ENCODE measurements at places on chromosomes 4 and X.

DNA sequence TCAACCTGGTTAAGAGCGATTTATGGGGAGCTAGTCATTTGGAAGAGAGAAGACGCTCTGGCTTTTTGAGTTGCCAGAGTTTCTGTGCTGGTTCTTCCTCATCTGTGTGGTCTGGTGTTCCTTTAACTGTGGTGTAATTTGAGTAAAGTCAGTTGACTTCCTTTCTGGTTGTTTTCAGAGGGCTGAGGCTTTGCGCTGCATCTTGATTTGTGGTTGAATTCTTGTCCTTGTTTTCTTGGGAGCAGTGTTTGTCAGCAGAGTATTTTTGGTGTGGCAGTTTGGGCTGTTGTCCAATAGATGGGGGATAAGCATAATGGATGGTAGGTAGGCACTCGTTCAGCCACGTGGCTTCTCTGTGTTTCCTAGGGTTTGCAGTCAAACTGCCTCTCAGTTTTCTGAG, 2143.2 kb upstream of the TENM3 start:
- no peak for DNase-seq

DNA sequence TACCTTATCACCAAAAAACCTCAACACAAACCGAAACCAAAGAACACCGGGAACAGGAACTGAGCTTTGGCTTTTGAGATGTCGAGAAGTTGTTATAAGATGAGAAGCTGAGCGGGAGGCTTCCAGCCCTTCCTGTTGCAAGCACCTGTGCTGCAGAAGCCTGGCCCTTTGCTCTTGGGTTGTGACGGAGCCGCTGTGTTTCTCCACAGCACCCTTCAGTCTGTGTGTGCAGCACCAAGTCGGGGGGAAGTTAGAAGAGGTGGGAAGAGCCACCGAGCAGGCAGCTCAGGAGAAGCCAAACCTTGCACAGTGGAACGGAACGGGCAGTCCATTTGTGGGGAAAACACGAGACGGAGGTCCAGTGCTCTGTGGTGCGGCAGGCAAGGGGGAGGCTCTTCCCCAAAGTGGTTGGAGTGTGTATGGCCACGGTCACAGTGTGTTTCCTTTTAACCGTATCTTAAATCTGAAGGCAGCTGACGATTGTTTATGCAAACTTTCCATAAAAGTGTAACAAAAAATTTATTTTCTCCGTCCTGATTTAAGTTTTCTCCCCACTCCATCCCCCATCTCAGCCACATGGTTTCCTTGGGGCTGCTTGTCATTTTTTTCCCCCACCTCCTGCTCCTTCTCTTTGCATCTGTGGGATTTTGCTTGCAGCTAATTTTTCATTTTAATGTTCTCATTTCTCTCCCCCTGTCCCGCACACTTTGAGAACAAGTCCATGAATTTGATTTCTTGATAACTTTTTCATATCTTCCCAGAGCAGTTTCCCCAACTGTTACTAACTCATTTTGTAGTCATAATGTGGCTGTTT, 123.7 kb downstream of the STOX2 start:
- no peak for DNase-seq

- DNase-seq = no peak
Measured at GRCh38 chr4:30989508-30989907, 269.3 kb downstream of the PCDH7 start.

DNA sequence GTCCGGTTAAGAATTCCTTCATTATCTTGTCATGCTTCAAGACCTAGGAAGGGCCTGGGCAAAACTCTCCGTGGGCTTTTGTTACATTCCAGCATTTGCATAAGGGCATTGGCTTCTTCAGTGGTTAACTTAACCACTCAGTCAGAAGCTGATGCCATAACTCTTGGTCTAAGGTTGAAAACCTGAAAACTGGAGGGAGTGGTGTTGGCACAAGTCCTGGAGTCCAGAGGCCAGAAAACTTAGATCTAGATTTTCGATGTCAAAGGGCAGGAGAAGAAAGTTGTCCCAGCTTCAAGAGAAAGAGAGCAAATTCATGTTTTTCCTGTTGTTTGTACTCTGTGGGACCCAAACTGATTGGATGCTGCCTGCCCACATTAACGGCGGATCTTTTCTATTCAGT, 86.6 kb upstream of the GC start:
- no peak for DNase-seq

- no peak for DNase-seq
Measured at GRCh38 chrX:105126201-105126600, 94.3 kb downstream of the TEX13A start.

- no peak for DNase-seq
Measured at GRCh38 chr4:31192341-31192740, 472.2 kb downstream of the PCDH7 start.

Measured in stimulated activated CD4-positive, alpha-beta T cell treated with anti-CD3 and anti-CD28 coated beads, Interleukin-12 subunit alpha, Interleukin-12 subunit beta, amount 100 ng/mL, for 4 hours (primary cell).